ENCODE measurements at places on chromosomes 4 and X.

DNA sequence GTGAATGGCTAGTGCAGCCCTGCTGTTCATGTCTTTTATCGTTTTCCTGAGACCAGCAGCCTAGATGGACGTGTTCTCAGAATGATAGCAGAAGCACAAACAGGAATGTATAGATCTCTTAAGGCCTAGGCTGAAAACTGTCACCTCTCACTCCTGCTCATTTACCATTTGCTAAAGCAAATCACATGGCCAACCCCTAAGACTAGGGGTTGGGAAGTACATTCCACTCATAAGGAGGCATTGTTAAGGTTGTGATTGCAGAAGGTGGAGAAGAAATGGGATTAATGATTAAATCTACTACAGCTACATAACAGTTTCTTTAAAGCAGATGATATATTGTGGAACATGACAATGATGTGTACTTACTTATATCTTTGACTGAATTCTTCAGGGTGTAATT lies 536.8 kb upstream of the FTHL17 start:
- DNase-seq: no peak

DNA sequence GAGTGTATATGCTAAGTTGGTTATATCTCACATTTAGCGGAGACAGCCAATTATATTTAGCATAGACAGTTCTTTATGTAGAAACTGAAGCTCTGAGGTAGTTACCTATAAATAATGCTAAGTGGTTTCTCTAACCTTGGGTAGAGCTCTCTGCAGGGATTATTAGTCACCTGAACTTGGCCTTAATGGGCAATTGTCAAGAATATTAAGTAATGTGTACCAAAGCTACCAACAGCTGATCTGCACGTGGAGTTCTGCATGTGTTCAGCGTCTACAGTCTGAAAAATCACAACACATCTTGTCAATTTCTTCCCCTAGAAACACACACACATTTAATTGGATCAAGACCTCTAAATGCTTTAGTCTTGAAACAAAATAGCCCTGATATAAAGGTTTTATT lies 740.6 kb upstream of the FAM241A start:
- DNase-seq: no peak

- DNase-seq: no peak
Measured at GRCh38 chr4:180947425-180947824, 1295.8 kb upstream of the TENM3 start.

DNA sequence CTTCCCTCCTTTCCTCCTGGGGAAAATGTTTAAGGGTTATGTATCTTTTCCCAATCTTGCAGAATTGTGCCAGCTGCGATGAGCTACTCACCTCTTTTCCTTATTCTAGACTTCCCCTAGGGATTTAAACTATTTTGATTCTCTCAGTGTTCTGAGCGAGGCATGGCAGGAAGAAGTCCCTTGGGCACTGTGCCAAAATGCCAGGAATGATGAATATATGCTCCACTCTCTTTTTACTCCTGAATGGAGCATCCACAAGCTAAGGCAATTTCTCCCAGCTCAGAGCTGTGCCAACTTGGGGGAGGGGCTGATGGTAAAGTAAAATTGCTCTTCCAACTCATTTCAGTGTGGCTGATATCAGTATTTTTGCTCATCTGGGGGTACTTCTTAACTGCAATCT lies 4.0 kb upstream of the C4orf17 start:
- DNase-seq: no peak

DNA sequence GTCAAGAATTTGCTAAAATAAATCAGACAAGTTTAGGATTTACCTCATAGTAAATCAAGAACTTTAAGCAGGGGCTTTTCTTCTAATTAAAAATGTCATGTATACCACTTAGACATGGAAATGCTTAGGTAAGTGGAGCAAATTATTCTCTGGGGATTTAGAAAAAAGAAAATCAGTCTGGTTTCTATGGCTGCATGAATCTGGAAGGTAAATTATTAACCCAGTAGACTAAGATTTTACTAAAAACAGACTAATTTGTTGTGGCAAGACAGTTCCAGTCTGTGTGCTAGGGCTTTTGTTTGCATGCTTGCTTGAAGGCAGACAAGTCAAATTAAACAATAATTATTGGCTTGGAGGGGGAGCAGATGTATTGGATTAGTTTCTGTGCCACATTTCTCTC lies 140.6 kb downstream of the TBL1X start:
- DNase-seq: no peak

- DNase-seq: no peak
Measured at GRCh38 chr4:110632506-110633357, 9.9 kb upstream of the PITX2 start.

- DNase-seq: no peak
Measured at GRCh38 chrX:107576841-107577240, 51.5 kb upstream of the PRPS1 start.

- DNase-seq: no peak
Measured at GRCh38 chr4:70280567-70280966, 38.2 kb downstream of the CSN3 start.

- no peak for DNase-seq
Measured at GRCh38 chr4:20422398-20422797, 170.7 kb downstream of the SLIT2 start.

DNA sequence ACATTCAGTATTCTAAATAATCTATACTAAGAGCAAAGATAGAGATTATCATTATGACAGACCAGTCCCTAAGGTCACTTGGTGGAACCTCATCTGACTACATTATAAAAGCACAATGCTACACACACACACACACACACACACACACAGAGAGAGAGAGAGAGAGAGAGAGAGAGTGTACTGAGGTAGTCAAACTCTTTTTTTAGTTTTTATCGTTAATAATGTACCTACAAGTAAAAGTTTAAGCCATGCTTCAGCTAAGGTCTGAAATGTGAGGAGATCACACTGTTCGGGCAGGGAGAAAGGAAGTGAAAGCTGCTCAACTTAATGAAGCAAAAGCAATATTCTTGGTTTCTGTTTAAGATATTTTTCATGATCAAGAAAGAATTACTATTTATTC lies 75.8 kb upstream of the CCDC160 start:
- no peak for DNase-seq

DNA sequence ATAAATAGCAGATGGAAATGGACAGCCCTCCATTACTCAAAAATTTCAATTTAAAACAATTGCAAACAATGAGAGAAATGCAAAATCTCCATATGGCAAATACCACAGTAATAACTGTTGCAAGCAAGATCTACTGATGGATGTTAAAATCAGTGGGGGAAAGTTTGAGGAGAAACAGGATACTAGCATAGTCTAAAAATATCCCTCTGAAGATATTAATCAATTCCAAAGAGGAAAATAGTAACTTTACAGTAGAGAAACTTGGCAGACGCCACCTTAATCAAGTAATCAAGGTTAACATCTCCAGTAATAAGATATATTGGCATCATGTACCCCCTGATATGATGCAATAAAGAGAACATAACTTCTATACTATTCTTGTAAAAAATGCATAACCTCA lies 344.8 kb downstream of the ZNF674 start:
- DNase-seq: no peak

DNA sequence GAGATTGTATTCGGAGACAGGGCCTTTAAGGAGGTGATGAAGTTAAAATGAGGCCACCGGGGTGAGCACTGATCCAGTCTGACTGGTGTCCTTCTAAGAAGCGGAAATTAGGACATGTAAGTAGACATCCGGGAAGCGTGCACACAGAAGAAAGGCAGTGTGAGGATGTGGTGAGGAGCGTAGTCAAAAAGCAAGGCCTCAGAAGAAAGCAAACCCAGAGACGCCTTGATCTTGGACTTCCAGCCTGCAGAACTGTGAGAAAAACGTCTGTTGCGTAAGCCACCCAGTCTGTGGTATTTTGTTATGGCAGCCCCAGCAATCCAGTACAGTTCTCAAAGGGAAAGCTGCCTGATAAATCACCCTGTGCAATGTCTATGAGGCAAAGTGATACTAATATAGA lies 153.5 kb downstream of the KCNIP4 start:
- DNase-seq: no peak

DNA sequence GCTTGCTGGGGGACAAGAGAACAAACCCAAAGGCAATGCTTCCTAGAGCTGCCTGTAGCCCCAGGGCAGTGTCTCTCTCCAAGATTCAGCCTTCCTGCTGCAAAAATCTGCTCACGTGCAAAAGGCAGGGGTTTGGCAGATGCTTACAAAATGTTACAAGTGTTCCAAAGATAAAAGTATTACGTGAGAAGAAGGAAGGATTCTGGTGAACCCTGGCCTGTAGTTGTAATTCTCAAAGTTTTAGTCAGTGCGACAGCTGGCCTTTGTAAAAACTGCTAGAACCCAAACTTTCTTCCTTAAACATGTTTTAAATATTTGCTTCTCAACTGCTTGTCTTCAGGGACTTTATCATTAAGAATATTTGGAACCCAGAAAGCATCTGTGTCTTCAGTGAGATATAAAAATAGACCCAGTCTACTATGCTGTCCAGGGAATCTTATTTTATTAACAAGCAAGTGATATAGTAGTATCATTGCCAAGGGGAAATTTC lies 232.3 kb downstream of the FRMPD4 start:
- no peak for DNase-seq

DNA sequence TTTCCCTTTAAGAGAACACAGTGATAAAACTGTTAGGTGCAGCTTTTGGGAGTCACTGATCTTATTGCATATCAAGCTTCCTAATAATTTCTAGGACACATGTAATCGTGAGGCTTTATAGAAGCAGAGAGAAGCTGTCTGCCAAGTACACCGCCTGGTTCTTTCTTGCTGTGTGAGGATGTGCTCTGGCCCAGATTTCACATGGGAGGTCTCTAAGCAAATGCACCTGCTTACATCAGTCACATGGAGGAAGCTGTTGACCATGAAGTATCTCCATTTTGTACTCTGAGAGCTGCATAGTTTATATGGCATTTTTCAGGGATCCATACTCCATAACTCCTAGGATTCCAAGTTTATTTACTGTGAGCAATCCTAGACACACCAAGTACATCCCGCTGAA lies 37.1 kb downstream of the RGS12 start:
- no peak for DNase-seq

DNA sequence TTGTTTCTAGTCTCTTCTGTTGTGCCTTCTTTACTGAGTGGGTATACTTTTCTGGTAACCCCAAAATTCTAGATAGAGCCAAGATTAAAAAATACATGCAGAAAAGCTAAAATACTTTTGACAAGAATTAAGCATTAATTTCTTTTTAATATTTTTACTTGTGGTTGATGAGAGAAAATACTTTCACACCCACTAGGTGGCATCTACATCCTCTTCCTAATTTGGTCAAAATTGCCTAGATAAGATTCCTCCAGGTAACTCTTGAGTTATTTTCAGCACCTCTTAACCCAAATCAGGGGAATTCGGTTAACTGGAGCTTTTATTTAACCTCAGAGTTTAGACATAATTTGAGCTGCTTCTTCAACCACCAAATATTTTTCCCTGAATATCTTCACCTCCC lies 28.4 kb upstream of the COX7B2 start:
- DNase-seq: no peak

GRCh38 chr4:6986072-6986780 lies 56.9 kb upstream of the TADA2B start:
- DNase-seq: no peak

DNA sequence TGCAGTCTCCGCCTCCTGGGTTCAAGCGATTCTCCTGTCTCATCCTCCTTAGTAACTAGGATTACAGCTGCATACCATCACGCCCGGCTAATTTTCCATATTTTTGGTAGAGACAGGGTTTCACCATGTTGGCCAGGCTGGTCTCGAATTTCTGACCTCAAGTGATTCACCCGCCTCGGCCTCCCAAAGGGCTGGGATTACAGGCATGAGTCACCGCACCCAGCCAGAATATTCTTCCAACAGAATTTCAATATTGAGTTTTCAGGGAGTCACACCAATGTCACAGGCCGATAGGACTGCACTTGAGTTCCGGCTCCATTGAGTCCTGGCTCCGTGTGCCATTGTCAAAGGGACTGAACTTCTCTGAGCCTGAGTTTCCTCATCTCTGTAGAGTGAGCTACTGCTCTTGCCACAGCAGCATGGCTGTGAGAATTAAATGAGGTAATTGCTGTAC lies 82.9 kb downstream of the CLCN4 start:
- no peak for DNase-seq
